PC-3 (cell line): ENCODE measurements at places on chromosomes 6 and 20. TPM values are rescaled to one million over a fixed set of nuclear protein-coding genes. Genes with fewer than 3 reads are reported as not detected.

The PRRT1 gene
- total RNA-seq, result 1.5 TPM in 1 of 2 replicates, not detected in the other

The TP53TG5 gene
- not detected in 2 replicates for total RNA-seq

The TRIM10 gene
- not detected in 2 replicates for total RNA-seq

The CAGE1 gene
- total RNA-seq, result 0.29 TPM in 1 of 2 replicates, not detected in the other

The ADGB gene
- not detected in 2 replicates for total RNA-seq

The TBPL1 gene
- 17.7 and 30.8 TPM in 2 replicates for total RNA-seq

The CTCFL gene
- total RNA-seq, result not detected in 2 replicates

The SIRPD gene
- 0.18 and 0.23 TPM in 2 replicates for total RNA-seq

The CRISP3 gene
- total RNA-seq, result not detected in 2 replicates

DNA sequence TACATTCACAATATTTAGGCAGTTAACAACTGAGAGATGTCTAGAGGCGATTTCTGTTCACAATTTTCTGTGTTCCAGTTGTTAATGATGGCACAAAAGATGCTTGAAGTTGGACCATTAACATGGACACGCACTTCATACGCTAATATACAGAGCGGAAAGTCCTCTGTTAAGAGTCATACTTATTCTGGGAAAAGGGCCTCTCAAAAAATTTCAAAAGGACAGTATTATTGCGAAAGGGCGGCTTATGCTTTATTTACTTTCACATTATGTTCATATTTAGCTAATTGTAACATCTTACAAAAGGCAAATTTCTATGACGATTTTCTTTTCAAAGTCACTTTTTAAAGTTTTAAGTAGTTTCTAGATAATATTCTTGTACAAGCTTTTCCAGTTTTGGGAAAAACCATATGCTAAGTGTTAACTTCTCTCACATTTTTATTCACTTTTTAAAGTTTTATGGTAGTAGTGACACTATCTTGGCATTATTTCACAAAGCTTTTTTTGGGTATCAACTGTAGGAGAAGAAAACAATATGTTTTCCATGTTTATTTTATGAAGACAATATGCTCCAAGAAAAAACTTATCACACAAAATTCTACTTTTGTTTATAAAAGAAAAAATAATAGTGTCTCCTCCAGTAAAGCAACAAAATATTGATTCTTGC, 62.3 kb downstream of the MAP7 start:
- no peak overlapping the region for H3K27ac ChIP-seq
- H3K36me3 ChIP-seq, result no peaks in the 10 kb centered on the region
- DNase-seq, result no peak
- H3K4me3 ChIP-seq, result no peak overlapping the region
- H3K4me1 ChIP-seq, result no peaks in the 10 kb centered on the region

GRCh38 chr6:44211284-44211683, 5.4 kb upstream of the MYMX start:
- H3K36me3 ChIP-seq, result no peaks in the 10 kb centered on the region
- H3K27ac ChIP-seq, result no peak overlapping the region
- H3K4me3 ChIP-seq, result no peak overlapping the region
- no peak for DNase-seq
- no peaks in the 10 kb centered on the region for H3K4me1 ChIP-seq

DNA sequence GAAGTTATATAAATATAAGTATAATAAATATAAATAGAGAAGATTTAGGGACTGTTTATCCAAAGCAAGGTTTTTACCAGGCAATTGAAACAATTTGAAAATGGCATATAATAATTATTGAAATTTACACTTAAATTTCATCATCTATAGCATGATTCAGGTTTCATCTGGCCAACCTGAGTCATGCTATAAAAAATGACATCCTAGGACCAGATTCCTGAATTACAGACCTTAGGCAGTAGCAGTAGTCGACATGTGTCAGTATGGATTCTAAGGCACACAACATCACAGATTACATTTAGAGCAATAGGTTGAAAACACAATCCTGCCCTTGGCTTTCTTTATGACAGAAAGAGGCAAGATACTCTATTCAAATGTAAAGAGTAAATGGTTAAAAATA, 592.3 kb downstream of the PHF3 start:
- DNase-seq, result peak; percentile 40
- H3K4me1 ChIP-seq, result no peaks in the 10 kb centered on the region
- H3K4me3 ChIP-seq, result no peak overlapping the region
- H3K27ac ChIP-seq, result no peak overlapping the region

DNA sequence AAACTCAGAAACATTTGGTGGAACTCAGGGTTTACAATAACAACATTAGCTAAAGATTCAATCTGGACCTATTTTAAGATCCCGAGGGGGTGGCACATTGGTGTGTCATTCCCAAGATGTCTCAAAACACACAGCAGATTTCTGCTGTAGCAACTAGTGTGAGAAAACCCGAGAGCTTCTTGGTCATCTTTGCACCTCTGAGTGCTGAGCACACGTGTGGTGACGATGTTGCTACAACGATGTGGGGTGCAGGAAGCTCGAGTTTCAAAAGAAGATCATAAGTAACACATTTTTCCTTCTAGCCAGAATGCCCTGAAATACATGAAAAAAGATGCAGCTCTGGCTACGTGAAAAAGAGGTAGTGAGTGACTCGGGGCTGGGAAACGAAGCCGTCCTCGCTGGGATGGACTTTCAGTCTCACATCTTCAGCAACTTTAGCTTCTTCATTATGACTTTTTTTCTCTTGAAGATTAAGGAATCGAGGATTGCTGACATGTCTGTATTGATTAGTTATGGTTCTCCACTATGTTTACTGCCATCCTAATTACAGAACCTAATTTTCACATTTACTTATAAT, 1.5 kb downstream of the RAMACL start:
- DNase-seq, result no peak
- H3K27me3 ChIP-seq, result no peaks in the 10 kb centered on the region
- no peak overlapping the region for H3K27ac ChIP-seq
- no peak overlapping the region for H3K4me3 ChIP-seq
- H3K36me3 ChIP-seq, result no peaks in the 10 kb centered on the region

DNA sequence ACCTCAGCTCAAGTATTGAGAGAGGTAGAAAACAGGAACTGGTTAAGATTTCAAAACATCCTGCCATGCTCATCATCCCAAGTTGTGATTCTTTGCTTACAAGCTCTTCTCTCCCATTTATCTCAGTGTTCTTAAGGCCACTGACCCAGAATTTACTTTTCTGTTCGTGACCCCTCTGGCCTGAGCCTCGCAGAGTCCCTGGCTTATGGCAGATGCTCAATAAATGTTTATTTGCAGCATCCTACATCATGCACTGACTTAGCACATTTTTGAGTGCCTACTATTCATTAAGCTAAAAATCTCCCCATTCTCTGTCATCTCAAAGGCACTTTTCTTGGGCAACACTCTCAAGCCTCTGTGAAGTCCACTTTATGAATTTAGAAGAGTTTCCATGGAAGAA, 33.4 kb upstream of the MC3R start:
- no peaks in the 10 kb centered on the region for H3K36me3 ChIP-seq
- no peak for DNase-seq
- no peak overlapping the region for H3K4me3 ChIP-seq

DNA sequence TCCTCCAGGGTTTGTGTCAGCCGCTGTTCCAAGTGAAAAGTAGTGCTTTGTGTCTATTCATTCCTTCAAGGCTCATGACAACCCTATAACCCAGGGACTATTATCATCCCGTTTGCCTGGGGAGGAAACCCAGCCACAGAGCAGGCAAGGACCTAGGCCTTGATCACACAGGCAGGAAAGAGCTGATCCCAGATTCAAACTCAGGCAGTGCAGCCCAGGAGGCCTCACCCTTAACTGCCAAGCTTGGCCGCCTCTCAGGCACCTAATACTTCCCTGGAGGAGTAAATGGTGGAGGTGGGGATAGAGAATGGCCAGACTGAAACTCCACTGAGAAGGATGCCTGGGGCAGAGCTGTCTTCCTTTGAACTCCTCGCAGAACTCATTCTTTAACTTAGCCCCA, 215.1 kb upstream of the QKI start:
- no peak overlapping the region for H3K4me3 ChIP-seq
- no peaks in the 10 kb centered on the region for H3K27me3 ChIP-seq
- no peaks in the 10 kb centered on the region for H3K36me3 ChIP-seq
- H3K27ac ChIP-seq, result no peak overlapping the region
- no peak for DNase-seq

- no peak for DNase-seq
- no peak overlapping the region for H3K27ac ChIP-seq
Measured at GRCh38 chr6:159090530-159091480, 46.0 kb upstream of the TAGAP start.

- no peak overlapping the region for H3K27ac ChIP-seq
- H3K4me1 ChIP-seq, result peaks cover 24% of the 10 kb centered on the region
- H3K27me3 ChIP-seq, result no peaks in the 10 kb centered on the region
- DNase-seq, result no peak
Measured at GRCh38 chr20:16360668-16361067, 212.6 kb downstream of the KIF16B start.

GRCh38 chr6:51161752-51162151, 343.1 kb downstream of the TFAP2B start:
- H3K4me3 ChIP-seq, result no peak overlapping the region
- peaks cover 6% of the 10 kb centered on the region; the same call in 1 of the 2 replicates for H3K4me1 ChIP-seq
- H3K27me3 ChIP-seq, result no peaks in the 10 kb centered on the region
- no peaks in the 10 kb centered on the region for H3K36me3 ChIP-seq

DNA sequence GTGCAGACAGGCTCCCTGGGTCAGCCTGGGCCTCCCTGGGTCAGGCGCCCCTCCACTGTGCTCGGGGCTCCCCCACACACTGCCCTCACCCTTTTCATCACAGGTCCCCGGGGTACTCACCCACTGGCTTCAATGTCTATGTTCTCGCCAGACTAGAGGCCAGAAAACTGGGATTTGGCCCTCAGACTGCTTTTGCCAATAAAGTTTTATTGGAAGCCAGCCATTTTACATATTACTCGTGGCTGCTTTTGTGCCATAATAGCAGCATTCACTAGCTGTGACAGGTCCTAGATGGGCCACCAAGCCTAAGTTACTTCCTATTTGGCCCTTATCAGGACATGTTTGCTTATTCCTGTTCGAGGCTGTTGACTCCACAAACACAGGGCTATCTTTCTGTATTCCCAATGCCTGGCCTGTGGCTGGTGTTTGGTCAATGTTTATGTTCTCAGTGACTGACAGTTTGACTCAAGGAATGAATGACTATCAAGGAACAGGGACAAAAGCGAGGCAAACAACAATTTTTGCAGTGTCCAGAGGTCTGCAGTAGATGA, 525.1 kb upstream of the AGPAT4 start:
- H3K4me1 ChIP-seq, result no peaks in the 10 kb centered on the region
- no peak overlapping the region for H3K27ac ChIP-seq
- DNase-seq, result no peak

DNA sequence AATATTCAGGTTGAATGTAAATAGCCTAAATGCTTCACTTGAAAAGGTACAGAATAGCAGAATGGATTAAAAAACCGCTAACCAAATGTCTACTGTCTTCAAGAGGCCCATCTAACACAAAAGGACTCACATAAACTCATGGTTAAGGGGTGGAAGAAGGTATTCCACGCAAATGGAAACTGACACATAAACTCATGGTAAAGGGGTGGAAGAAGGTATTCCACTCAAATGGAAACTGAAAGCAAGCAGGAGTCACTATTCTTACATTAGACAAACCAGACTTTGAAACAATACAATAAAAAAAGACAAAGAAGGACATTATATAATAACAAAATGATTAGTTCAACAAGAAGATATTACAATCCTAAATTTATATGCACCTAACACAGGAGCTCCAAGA, 38.3 kb upstream of the PKIB start:
- H3K36me3 ChIP-seq, result no peaks in the 10 kb centered on the region
- no peaks in the 10 kb centered on the region for H3K27me3 ChIP-seq
- no peak for DNase-seq
- no peak overlapping the region for H3K27ac ChIP-seq
- H3K4me1 ChIP-seq, result no peaks in the 10 kb centered on the region

GRCh38 chr6:40196135-40196518, 261.9 kb upstream of the MOCS1 start:
- H3K36me3 ChIP-seq, result no peaks in the 10 kb centered on the region
- no peak overlapping the region for H3K27ac ChIP-seq
- H3K4me3 ChIP-seq, result no peak overlapping the region
- DNase-seq, result no peak
- no peaks in the 10 kb centered on the region for H3K27me3 ChIP-seq
- no peaks in the 10 kb centered on the region for H3K4me1 ChIP-seq

GRCh38 chr20:328975-329695, 3.8 kb downstream of the SOX12 start:
- no peaks in the 10 kb centered on the region for H3K27me3 ChIP-seq
- peaks cover 21% of the 10 kb centered on the region for H3K4me1 ChIP-seq
- H3K4me3 ChIP-seq, result no peak overlapping the region
- H3K27ac ChIP-seq, result no peak overlapping the region
- H3K36me3 ChIP-seq, result no peaks in the 10 kb centered on the region

DNA sequence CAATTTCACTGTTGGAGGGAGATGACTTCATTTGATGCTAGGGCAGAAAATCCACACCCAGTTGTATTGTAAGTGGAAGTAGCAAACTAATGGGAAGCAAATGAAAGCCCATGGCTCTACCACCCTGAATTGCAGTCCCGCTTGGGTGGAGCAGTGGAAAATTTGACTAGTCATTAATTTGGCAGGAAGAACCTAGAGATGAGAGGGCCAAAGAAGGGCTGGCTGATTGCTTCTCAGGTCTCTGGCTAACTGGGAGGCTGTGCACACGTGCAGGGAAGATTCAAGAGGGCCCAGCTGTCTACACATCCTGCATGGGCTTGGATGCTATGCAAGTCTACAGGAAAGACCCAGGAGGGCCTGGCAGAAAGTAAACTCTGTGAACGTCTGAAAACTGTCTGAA, 466.2 kb downstream of the TFAP2A start:
- no peak for DNase-seq
- H3K4me1 ChIP-seq, result no peaks in the 10 kb centered on the region
- peaks cover 38% of the 10 kb centered on the region for H3K27me3 ChIP-seq
- H3K36me3 ChIP-seq, result no peaks in the 10 kb centered on the region
- H3K27ac ChIP-seq, result no peak overlapping the region
- no peak overlapping the region for H3K4me3 ChIP-seq

DNA sequence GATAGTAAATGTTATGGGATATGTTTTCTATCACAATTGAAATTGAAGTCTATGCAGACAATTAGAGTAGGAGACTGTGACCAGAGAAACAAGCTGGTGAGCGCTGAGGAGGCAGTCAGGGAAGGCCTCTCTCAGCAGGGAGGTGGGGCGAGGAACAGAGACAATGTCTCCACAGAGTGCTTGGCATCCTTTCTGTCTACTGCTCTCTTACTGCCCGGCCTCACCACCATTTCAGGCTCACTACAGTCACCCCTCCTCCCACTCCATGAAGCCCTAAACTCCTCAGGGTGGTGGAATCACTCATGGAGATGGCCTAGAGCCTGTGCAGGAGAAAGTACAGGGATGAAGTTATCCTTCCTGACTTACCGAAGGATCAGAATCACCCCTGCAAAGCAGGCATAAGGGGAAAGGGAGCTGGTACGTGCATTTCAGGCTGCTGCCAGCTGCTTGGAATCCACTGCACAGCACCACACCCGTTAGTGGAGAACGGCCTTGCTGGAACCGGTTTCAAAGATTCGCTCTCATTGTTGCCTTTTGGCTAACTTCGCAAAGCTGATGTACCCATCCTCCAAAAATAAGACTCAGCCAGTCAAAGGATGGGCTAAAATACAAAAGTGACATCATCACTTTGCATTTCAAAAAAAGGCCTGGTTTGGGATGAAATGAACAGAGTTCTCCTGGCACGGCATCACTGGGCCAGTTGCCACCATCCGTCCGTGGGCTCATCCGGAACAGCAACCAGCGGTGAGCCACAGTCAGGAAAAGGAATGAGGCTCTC, 67.3 kb downstream of the SLC22A23 start:
- peaks cover 17% of the 10 kb centered on the region for H3K4me1 ChIP-seq
- no peak for DNase-seq
- H3K4me3 ChIP-seq, result no peak overlapping the region
- no peaks in the 10 kb centered on the region for H3K27me3 ChIP-seq
- no peaks in the 10 kb centered on the region for H3K36me3 ChIP-seq
- H3K27ac ChIP-seq, result no peak overlapping the region
